ENCODE measurements at places on chromosomes 13 and 19. TPM values are rescaled to one million over a fixed set of nuclear protein-coding genes. Genes with fewer than 3 reads are reported as not detected.

The MCEMP1 gene
- polyA plus RNA-seq = 79.4 TPM

The MYO16 gene
- polyA plus RNA-seq = not detected

The CD33 gene
- 229 TPM for polyA plus RNA-seq

The DMKN gene
- not detected for polyA plus RNA-seq

The REEP6 gene
- 0.81 TPM for polyA plus RNA-seq

The ACTMAP gene
- 4.3 TPM for polyA plus RNA-seq

The ZNF729 gene
- polyA plus RNA-seq = not detected

The ZFR2 gene
- polyA plus RNA-seq = not detected

The C5AR2 gene
- polyA plus RNA-seq = 4.3 TPM

The ATP7B gene
- polyA plus RNA-seq = not detected

Data from CD14-positive monocyte (primary cell).